ENCODE measurements at places on chromosomes 5 and 9.

GRCh38 chr5:2669259-2669658, 82.2 kb downstream of the IRX2 start:
- no peak for DNase-seq

DNA sequence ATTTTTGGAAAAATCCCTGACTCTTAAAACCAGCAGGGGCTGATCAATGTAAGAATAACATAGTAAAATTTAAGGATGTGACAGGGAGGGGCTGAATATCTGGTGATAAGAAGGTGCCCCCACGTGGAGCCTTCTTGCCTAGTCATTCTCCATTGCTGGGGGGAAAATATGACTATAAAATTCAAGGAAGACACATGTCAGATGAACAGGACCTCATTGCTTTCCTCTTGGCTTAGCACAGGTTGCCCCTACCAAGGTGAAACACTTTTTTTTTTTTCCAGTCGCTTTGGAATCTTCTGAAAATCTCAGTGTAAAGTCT, 310.9 kb downstream of the EFNA5 start:
- DNase-seq = no peak

DNA sequence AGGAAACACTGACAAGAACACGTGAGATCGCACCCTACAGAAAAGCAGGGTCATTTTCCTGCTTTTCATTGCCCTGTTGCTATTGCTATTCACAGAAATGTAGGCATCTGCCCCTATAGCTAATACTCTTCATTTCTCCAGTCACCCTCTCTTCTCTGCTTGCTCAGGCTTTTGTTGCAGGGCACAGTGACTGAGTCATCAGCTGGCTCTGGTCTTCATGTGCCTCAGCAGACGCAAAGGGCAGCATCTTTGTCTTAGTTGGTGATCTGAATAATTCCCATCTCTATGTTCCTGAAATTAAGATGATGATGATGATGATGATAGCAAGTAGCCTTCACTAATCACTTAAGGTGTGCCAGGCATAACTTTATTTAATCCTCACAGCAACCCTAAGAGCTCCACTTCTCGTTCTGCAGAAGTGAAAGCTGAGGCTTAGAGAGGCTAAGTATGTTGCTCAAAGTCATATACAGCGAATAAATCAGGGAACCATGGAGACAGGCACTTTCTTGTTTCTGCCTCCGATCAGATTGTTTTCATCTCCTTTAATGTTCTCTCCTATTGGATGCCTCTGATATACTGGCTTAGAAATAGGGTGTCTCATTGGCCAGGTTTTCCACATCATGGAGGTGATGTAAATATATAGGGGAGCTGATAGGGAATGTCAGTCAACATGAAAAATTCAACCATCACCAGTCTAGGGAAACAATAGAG, 133.0 kb upstream of the STK32A start:
- no peak for DNase-seq

- DNase-seq = no peak
Observed at GRCh38 chr9:78668148-78668832, 371.4 kb downstream of the PSAT1 start.

- DNase-seq = no peak
Observed at GRCh38 chr5:141934099-141934844, 10.6 kb downstream of the DELE1 start.

GRCh38 chr5:168219515-168220410, 71.7 kb upstream of the WWC1 start:
- DNase-seq = no peak

DNA sequence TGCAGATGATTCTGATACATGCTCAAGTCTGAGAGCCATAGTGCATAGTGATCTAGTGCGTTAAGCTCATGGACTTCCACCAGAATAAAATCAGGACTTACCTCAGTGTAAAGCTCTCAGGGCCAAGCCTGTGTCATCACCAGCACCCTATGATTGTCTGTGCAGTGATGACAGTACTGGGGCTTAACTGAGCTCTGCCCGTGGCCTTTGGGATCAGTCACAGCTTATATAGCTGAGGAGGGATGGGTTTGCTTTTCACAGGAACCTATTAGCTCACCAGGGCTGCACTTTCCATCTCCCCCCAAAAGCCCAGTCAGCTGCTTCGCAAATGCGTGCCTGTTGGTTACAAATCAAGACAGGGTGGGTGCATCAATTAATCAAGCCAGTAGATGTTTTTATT, 246.9 kb downstream of the NR3C1 start:
- no peak for DNase-seq

DNA sequence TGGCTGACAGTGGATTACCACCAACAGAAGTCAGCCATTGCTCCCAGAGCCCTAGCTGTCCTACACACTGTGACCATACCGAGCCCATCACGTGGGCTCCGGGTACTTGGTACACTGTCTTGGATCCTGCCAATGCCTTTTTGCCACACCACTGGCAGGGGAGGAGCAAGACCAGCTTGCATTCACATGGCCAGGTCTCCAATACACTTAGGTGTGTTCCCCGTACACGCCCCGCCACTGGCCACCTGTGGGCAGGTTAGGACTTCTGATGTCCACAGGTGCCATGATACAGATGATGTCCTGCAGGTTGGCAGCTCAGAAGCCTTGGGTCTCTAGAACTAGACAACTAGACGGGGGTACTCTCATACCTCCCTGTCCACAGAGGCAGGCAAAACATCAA, 5.4 kb upstream of the DIPK1B start:
- no peak for DNase-seq

- no peak for DNase-seq
Observed at GRCh38 chr5:40385544-40385943, 294.2 kb upstream of the PTGER4 start.

- DNase-seq = no peak
Observed at GRCh38 chr5:36438765-36439561, 137.3 kb upstream of the RANBP3L start.

GRCh38 chr5:135937245-135937911, 17.4 kb downstream of the LECT2 start:
- no peak for DNase-seq

GRCh38 chr5:16723821-16724220, 107.0 kb upstream of the RETREG1 start:
- no peak for DNase-seq

GRCh38 chr5:102886586-102886985, 131.5 kb downstream of the PAM start:
- DNase-seq = no peak

GRCh38 chr9:108665521-108666239, 190.1 kb downstream of the ACTL7B start:
- DNase-seq = no peak

DNA sequence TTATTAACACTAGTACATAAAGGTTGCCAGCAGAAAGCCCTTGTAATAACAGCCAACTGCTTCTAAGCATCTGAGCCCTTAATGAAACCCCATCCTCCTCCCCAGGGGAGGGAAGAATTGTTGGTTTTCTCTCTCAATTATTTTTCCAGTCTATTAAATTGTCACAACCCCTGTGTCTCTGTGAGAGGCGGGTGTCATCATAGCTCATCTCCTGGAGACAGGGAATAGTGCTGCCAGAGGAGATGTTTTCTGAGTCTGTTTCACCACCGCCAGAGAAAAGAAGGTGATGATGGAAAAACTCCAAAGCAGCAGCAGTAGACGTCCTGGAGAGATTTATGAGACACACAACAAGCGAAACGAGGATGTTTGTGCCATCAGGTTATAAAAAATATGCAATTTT, 271.1 kb upstream of the NMUR2 start:
- no peak for DNase-seq

GRCh38 chr9:221989-222776, 7.5 kb downstream of the DOCK8 start:
- no peak for DNase-seq

GRCh38 chr5:174607205-174607604, 117.2 kb upstream of the MSX2 start:
- DNase-seq = no peak

DNA sequence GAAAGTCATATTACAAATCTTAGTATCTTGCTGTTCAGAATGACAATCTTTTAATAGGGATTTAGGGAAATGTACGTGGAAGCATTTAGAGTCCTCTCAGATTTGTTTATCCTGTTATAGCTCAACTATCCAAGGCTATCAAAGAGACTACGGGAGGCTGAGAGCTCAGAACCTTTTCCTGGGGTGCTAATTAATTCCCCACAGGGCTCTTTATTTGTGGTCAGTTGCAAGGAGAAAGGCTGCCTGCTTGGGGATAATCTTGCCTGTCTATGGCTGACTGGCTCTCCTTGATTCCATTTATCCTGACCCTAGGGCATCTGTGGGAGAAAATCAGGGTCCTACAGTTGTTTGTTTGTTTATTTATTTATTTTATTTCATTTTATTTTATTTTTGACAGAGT, 28.0 kb upstream of the RPS23 start:
- DNase-seq = no peak

GRCh38 chr5:97377582-97377981, 194.5 kb upstream of the RIOK2 start:
- no peak for DNase-seq

DNA sequence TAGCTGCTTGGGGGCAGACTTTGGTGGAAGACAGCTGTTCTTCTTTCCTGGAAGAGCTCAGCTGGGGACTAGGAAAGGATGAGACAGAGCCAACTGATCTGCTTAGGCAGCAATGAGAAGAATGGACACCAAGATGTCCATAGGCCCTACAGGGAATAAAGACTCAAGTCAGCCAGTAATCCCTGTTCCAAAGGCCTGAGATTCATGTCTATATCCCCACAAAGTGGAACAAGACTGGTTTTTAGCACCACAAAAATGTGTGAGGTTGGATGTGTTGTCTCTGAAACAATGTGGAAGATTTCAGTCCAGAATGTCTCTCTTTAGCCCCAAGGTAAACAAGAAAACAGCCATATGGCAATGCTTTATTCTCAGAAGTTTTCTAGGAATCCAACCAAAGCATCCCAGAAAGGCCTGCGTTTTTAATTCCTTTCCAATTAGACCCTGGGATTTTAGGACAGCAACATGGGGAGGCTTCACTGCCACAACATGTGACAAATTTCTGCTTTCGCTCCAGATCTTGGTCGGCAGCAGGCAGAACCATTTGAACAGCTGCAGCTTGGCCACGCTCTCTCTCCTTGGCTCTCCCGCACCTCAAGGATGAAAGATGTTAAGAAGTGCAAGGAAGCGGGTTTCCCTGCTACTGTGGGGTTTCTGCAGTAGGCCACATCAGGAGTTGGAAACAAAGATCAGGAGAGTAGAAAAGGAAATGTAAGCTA, 245.1 kb downstream of the FSTL4 start:
- no peak for DNase-seq

- DNase-seq = no peak
Observed at GRCh38 chr5:61416420-61416819, 84.4 kb downstream of the ZSWIM6 start.

- no peak for DNase-seq
Observed at GRCh38 chr5:40395251-40395650, 284.5 kb upstream of the PTGER4 start.

- no peak for DNase-seq
Observed at GRCh38 chr5:122846051-122846550, 688 bp downstream of the SNX24 start.

Measured in activated CD4-positive, alpha-beta T cell treated with anti-CD3 and anti-CD28 coated beads for 4 hours (primary cell).